Fibroblast of lung (primary cell): ENCODE measurements at places on chromosomes 5 and 9.

GRCh38 chr9:129490583-129491486 lies 130.1 kb downstream of the C9orf50 start:
- no peak for DNase-seq

- DNase-seq, result peak; percentile 34
Observed at GRCh38 chr5:128905568-128906110, 59.6 kb upstream of the SLC27A6 start.

GRCh38 chr9:69195668-69196067 lies 21.6 kb downstream of the TJP2 start:
- DNase-seq, result no peak

- no peak for DNase-seq
Observed at GRCh38 chr5:116709082-116709481, 134.5 kb upstream of the SEMA6A start.

GRCh38 chr5:150309101-150309885 lies 6.6 kb upstream of the ARSI start:
- no peak for DNase-seq

GRCh38 chr5:142445266-142445665 lies 120.4 kb upstream of the SPRY4 start:
- no peak for DNase-seq

DNA sequence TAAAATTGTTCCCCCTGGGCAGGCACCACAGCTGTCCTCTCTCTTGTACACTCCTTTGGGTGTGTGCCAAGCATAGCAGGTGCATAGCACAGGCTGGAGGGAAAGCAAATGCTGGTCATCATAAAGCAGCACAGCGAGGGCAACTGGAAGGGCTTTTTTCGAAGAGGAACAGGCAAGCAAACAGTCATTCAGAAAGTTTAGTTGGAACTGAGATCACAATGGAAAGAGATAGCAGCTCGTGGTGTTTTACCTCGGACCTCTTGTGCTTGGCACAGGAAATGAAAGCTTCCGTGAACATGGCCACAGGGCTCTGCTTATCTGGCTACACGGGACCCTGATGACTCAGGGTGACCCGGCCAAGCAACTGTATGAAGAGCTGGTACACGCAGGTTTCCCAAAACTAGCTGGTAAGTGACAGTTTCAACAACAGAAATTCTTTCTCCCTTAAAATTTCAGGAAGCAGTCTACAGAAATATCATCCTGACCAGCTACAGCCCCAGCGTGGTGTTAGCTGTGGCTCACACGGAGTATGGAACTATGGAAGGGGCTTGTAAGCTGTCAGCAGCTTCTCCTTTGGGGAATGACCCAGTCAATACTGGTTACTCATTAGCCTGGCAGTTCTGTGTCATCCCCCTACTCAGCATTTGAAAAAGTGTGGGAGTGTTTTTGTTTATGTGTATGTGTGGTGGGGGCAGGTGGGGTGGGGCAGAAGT lies 48.1 kb downstream of the POC5 start:
- DNase-seq, result peak; percentile 27

DNA sequence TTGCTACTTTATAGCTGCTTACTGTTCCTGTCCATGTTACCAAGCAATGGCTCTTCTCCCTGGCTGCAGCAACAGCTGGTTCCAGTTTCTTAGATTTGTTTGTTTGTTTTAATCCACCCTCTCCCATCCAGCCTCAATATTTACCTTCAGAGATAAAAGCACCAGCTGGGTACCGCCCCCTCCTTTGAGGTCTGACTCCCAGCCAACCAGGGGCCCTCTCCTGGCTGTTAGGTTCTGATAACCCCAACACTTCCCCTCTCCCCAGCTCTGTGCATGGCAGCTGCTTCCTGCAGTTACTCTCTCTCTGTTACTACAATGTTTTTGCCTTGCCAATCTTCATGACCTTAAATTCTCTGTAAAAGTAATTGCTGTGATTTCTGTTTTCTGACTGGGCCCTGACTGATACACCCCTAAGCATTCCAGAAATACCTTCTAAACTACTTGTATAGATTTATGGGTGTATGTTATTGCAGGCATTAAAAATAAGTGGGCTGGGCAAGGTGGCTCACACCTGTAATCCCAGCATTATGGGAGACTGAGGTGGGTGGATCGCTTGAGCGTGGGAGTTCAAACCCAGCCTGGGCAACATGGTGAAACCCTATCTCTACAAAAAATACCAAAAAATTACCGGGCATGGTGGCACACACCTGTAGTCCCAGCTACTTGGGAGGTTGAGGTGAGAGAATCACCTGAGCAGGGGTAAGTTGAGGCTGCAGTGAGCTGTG lies 2.6 kb upstream of the GCNT1 start:
- peak; percentile 73 for DNase-seq

DNA sequence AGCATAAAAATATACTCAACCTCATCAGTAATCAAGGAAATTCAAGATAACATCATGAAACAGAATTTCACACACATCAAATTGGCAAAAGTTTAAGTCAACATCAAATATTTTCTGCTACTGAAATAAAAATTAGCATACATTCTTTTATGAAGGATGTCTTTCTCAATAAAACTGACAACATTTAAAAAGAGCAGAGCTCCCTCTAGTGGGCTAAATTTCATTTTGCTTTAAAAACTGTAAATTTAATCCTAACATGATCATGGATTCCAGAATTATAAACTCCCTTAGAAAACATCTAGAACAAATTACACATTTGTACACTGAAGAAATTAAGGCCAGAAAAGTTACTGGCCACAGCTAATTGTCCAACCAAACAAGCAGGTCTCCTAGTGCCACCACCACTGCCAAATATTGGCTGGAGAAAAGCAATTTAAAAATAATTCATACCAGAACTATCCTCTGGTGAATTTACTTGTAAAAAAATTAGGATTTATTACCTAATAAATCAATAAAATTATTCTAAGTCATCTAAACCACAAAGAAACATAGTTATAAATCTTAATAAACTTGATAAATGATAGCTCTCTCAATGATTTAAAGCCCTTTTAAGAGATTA lies 31.2 kb downstream of the DEPDC1B start:
- peak; percentile 70 for DNase-seq

DNA sequence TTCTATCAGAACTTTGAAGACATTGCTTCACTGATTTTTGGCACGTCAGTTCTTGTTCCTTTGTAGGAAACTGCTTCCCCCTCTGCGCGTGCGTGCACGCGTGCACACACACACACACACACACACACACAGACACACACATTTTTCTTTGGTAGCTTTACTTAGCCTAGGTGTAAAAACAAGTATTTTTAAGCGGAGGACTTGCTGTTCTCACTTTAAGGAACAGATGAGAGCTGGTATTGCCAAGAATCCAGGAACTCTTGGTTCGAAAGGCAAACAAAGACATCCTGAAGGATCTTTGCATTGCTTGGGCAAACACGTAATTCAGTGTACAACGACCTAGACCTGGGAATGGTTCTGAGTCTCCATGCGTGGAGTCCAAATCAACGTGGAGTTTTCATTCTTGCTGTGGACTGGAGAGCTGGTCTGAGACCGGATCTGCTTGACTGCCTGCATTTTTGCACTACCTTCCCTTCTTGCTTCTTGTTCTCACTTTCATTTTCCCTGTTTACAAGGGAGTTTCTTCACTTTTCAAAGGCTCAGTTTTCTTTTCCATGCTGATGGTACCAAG lies 8.2 kb downstream of the TMEM268 start:
- DNase-seq, result no peak

DNA sequence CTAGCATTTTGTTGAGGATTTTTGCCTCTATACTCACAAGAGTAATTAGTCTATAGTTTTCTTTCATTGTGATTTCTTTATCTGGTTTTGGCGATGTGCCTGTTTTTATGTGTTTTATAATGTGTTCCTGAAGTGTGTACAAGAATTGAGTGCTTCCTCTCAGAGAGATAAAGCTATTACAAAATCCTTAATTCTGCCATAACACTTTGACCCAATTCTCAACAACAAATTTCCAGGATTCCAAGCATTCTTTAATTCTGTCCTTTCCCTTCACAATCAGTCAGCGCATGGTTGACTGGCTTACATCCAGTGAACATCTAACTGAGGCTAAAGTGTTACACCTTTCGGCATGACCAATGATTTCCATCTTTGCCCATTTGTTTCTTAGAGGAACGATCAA lies 282.9 kb upstream of the MVB12B start:
- DNase-seq, result peak; percentile 16

DNA sequence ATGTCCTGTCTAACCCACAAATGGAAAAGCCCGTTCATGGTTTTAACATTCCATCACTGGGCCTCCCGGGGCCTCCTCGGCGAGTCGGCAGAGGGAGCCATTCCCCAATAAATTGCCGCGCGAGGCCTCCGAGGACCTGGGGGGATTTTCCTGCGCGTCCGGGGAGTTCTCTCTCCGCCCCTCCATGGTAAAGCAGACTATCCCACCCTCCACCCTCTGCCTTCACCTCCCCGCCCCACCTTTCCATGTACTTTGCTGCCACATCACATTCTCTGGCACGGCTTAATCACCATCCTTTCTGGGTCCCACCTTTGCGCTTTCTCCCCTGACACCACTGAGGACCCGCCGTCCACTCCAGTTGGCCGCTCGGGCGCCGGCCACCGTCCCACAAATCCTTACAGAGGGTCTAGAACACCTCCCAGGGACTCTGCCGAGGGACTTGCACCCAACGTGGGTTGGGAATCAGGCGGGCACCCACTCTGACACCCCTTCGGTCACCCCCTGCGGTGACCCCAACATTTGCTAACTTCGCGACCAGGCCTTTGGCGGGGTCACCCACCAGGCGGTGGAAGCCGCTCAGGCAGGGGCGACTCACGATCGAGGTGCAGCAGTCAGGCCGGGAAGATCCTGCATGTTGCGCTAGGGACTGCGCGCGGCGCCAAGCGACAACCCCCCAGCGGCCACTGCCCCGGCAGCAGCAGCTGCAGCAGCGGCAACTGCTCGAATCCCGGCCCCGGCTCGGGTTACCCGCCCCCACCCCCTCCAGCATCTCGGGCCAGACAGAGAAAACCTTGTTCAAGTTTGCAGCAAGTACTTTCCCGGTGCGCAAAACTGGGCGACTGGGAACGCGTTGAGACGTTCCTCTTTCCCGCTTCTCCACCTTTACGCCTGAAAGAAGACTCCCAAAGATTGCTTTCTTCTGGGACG lies at the start of gene MEGF10:
MEGF10 (plus strand) TSS at position 778 of the 927 bp plus-strand sequence. CDS start 40,513 bp downstream, outside the sequence.
- peak; percentile 43 for DNase-seq

- no peak for DNase-seq
Observed at GRCh38 chr5:123028222-123028621, 8.3 kb downstream of the PPIC start.

- peak; percentile 26 for DNase-seq
Observed at GRCh38 chr9:92749934-92750315, 14.7 kb downstream of the BICD2 start.

DNA sequence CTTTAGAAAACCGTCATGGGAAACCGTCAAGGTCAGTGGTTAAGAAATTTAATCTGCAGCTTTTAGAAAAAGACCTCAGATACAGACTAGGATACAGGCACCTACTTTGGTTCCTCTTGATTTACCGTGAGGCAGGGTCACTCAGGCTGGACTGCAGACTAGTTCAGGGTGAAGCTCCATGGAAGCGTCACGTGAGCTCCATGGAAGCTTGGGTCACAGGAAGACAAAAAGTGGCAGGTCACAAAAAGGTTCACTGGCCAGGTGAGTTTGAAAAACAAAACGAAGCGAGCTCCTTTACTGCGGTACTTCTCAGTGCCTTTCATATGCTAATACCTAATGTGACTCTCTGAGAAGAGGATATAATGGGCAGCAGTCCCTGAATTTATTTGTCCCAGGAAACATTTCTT lies 43.0 kb downstream of the PRRC2B start:
- no peak for DNase-seq

DNA sequence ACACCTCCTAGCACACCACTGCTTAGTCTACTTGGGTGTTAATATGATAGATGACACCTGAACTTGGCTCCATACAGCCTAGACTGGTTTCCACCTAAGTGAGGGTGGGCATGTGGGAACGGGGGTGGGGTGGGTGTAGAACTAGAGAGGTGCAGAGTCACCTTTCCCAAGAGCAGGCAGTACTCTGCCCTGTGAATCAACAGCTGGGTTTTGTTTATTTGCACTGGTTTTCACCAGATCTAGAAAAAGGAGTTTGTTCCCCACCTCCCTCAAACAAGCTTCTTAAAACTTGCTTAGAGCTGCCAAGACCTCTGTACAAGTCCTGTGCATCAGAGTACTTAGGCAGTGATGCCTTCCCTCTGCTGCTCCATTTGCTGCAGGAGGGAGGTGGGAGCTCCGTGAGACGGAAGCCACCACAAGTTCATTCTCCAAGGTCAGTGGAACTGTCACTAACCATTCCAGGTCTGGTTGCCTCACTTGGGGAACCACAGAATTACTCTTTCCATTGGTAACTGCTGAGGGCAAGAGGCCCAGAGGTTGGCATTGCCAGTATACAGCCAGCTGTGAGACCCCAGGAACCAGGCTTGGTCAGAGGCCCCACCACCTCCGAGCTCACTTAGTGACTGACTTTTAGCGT lies 163.5 kb downstream of the NR3C1 start:
- DNase-seq, result peak; percentile 23

DNA sequence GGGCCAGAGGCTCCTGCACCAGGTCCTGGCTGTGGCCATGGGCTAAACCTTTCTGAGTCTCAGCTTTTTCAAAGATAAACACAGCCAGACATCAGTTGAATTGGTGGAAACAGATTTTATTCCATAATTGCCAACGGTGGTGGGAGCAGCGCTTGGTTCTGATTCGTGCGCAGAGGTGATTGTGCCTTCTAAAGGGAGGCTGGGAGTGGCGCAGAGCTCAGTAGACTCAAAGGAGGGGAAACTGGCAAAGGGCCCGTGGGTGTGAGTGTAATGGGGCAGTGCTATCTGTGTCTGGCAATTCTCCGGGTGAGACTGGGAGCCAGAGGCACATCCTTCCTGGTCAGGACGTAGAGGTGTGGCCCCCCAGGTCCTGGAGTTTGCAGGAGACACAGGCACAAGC lies 169.4 kb upstream of the PPP1R26 start:
- DNase-seq, result no peak

- no peak for DNase-seq
Observed at GRCh38 chr5:148823871-148824270, 2.5 kb upstream of the ADRB2 start.

DNA sequence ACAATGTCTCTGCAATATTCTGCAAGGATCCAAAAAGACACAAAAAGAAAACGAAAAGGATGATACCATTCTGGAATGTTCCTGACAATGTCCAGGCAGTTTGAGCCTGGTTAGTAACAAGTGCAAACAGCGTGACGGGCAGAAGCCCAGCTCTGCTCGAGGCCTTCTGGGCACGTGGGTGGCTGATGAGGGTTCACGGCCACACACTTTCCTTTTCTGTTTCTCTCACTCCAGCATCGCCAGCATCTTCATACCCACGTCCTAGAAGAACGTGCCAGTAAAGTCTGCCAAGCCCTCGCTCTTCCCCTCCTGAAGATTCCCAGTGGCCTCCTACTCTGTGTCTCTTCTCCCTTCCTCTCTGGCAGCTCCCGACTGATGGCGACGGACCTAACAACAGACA lies 36.7 kb downstream of the COL23A1 start:
- no peak for DNase-seq

GRCh38 chr9:91307279-91307678 lies 54.4 kb downstream of the AUH start:
- no peak for DNase-seq

DNA sequence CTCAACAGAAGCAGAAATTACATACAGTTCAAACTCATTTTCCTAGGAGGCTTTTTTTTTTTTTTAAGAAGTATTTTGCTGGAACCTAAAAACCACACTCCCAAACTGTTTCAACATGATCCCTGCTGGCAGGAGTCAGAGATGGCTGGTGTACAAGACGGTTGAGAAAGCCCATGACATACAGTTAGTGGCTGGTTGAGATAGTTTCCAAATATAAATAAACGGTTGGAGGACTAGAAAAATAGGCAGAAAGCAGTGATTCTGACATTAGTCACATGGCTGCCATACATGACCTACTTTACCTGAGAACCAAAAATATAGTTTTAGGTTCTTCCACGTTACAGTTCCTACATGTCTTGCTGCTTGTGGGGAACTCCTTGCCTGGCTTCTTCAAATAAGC lies 31.7 kb upstream of the BASP1 start:
- DNase-seq, result peak; percentile 98
